Uterus (tissue), 4 donors: ENCODE measurements at places on chromosomes 3 and 15.

GRCh38 chr3:45983770-45984169 is 11.9 kb downstream of the FYCO1 start:
- DNase-seq: no peak

GRCh38 chr3:159948429-159949144 is 40.0 kb upstream of the IL12A start:
- no peak for DNase-seq

GRCh38 chr3:25662736-25663320 is 1.9 kb downstream of the TOP2B start:
- no peak for DNase-seq

DNA sequence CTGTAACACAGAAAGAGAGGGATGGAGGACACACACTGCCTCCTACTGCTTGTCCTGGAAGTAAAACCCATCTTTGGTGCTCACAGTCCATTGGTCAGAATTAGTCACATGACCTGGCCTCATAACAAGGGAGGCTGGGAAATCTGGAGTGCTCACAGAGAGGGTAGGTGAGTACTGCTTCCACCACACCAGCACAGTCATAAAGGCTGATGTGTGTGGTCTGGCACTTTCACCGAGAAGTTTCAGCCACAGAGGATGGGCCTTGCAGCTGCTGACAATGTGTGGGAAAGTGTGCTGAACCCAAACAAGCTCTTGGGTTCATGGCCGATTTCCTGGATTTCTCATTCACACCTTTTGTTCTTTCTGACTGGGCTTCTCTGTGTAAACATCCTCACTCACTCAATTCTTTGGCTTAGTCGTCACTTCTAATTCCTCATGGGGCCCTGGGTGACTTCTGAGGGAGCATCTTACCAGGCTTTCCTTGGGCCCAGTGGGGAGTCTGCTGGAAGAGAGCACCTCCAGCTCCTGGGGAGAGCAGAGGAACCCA is 100.7 kb downstream of the ASB7 start:
- peak; percentile 8 for DNase-seq

DNA sequence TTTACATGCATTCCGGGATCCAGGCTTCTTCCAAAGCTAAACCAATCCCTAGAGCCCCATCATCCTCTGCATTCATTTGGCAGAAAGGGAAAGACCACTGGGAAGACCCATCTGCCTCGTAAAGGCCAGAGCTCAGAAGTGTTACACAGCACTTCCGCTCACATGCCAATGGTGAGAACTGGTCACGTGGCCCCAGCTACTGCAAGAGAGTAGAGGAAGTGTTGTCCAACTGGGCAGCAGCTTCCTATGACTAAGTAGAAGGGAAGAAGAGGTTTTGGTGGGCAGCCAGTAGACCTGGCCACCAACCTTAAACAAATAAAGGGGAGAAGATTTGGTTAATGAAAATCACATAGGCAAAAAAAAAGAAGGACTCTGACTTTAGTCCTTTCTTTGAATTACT is 74.4 kb upstream of the PPP2R3A start:
- no peak for DNase-seq

DNA sequence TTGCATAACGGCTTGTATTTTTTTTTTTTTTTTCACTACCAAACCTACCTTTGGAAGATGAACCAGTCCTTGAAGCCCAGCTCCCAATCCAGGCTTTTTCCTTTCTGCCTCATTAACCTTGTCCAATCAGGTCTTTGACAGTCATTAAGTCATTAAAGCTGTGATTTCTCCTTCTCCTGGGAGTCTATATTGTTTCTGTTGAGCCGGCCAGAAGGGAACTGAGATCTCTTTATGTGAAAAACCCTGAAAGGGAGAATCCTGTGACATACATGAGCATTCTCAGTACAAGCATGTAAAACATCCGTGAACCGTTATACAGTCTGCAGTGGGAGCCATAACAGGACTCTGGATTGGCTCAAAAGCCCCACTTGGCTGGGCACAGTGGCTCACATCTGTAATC is 40.0 kb downstream of the ZNF589 start:
- DNase-seq: no peak

- DNase-seq: no peak
Observed at GRCh38 chr3:132509096-132509495, 88.0 kb upstream of the ACKR4 start.

GRCh38 chr3:14646131-14646573 is 5.4 kb upstream of the CCDC174 start:
- DNase-seq: no peak

DNA sequence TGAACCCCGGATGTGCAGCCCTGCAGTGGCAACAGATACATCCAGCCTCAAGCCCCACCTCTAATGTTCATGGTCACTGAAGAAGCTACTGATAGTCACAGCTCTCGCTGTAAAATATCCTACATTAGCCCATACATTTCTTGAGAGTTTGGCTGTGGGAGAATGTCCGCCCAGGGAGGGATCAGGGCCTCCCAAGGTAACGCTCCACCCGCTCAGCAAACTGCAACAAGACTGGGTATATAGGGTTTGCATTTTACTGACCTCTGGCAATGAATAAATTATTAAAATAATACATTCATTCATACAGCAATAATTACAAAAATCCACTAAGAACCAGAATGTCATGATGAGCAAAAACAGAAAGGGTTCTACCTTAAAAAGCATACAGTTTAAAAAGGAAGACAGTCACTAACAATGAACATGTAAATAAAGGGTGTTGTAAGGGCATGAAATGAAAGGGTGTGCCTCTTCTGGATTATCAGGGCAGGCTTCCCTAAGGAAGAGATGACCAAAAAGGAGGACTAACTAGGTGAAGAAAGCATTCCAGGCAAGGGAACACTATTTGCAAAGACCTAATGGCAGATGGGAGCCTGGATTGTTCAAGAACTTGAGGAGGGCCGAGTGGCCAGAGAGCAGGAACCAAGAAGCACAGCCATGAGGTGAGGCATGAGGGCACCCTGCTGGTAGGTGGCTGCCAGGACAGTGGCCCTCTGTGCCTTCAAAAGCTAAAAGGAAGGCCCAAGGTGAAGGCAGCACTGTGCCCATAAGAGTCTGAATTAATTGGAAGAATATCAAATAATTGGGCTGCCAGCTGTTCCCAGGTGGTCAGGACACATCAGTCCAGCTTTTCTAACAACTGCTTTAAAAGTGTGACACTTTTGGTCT is 28.1 kb upstream of the CTDSPL start:
- no peak for DNase-seq

DNA sequence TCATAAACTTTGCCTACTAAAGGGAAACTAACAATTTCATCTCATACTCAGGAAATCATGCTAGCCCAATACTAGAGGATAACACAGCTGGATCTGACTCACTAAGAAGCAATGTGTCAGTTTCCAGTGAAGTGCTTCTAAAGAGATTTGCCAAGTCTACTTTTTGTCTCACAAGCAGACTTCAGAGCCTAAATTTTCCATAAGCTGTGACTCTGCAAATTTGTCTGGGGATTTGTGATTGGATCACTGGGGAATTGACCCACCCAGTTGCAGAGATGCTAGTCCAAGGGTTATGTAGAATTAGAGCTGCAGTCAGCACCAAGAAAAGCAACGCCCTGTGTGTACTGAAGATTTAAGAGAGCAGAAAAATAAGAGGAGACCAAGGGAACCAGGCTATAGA is 647.1 kb downstream of the NTRK3 start:
- DNase-seq: no peak

DNA sequence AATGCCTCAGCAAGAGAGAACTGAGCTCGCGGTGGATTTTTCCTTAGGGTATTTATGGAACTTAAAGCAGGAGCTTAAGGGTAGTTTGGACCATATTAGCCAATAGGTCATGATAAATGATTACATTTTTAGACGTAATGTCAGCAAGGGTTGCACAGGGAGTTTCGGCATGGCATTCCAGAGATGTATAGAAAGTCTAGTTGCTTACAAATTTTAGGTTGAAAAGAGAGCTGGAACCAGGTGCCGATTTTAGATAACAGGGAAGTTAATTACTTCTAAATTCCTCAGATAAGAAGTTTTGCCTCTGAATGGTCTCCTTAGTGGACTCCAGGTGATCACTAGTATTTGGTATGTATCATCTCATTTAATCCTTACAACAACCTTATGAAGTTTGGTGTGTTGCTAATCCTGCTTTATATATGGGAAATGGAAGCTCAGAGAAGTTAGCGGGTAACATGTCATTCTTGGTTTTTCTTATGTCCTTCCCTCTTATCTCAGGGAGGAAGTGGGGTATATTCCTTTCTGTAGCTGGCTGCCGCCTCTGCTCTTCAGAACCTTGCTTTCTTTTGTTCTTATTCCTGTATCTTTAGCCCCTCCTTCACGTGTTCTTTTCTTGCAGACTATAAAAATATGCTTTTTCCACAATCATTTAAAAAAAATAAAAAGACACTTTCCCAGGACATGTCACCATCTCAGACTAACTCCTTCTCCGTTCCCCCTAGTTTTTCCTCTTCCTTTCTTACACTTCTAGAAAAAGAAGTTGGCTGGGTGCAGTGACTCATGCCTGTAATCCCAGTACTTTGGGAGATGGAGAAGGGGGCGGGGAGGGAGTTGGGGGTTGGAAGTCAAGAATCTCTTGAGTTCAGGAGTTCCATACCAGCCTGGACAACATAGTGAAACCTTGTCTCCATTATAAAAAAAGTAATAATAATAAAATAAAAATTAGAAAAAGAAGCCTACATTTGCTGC is 25.7 kb downstream of the IQGAP1 start:
- DNase-seq: no peak

DNA sequence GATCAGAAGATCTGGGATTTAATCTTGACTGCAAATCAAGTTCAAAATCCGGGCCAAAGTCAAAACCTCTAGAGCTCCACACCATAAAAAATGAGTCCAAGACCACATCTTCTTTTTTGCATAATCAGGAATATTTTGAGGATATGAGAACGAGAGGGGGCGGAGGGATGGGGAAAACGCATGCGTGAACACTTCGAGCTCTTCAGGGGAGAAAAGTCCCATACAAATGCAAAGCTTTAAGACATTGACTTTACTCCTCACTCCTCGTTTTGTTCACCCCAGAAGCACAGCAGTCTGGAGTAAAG is 68.2 kb downstream of the SUMF1 start:
- no peak for DNase-seq

DNA sequence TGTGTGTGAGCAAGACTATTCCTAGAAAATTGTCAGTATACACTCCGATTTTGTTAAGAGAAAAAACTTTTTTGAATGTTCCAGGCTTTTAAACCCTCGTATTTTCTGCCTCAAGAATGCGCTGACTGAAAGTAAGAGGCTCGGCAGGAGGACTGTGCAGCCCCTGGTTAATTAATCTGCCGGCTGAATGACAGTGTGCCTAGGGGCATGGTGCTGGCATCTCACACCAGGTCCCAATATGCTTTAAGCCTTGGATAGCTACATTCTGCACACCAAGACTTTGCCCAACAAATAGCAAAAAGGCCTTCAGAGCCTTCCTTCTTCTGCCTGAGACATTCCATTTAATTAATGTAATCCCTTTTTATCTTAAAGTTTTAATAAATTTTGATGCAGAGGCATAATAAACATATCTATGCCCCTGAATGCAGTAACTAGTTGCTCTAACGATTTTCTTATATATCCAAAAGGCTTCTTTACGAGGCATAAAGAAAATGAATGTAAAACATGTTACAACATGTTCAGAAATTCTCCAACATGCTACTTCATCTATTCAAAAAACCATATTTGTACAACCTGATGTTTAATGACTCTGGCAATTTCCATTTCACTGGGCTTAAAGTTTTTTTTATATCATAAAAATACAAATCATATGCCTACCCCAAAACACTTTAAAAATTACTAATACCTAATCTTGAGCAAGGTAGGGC is 37.9 kb downstream of the DPH6 start:
- DNase-seq: no peak

DNA sequence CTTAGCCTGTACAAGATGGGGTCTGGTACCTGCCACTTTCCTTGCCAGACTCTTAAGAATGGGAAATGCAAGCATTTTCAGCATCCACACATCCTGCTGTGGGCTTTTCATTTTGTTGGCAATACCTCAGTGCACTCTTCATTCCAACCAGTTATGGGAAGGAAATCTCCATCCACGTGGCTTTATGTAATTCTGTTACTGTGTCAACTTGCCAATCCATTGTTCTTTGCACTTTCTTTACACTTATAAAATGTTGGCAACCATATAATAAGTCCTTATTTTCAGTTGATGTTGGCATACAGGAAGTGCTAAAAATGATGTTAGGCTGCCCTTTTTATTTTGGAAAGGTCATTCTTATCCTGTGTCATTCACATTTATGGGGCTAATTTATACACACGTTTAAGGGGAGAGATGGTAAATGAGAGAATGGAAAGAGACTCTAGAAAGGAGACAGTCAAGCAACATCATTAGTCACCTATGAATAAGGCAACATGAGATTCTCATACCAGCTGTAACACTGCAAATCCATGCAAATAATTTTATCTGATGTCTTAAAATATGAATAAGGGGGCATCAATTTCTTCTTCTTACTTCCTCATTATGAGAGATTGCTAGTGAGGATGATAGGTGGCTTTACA is 238.7 kb downstream of the CHST2 start:
- DNase-seq: no peak

DNA sequence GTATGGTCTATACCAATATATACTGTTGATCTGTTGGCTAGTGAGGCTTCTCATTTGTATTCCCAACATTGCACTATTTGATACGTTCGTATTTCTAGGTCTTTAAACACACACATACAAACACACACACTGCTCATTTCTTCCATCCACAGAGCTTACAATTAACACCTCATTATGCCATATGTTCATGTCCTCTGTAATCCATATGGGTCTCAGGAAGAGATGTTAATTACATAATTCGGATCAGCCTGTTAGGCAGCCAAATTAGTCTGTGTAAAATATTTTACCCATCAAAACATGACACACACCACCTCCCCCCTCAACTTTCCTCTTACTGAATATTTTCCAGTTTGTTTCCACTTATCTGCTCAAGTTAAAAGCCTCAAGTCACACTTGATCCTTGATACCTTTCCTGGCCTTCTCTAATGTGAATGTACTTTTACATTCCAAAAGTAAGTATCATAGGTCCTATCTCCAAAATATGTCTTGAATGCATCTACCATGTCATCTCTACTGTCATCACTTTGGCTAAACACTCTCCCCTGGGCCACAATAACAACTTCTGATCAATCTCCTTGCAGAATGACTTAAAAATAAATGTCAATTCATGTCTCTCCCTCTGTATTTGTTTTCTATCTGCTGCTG is 28.2 kb downstream of the EOGT start:
- DNase-seq: no peak

DNA sequence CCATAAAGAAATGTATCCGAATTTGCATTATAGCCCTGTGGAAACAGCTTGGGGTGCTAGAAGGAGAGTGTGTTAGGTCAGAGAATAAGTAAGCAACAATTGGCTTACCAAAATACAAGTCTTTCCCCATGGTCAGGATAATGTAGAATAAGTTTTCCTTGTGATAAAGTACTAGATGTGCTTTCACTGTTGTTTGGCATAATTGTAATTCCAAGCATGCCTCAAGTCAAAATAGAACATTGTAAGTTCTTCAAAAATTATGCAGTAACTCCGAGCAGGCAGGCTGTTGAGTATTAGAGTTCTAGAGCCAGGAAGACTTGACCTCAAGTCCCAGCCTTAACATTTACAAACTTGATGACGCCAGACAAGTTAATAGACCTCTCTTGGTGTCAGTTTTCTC is 242.0 kb downstream of the TUSC7 start:
- DNase-seq: no peak

GRCh38 chr15:92421976-92422375 is 28.3 kb downstream of the ST8SIA2 start:
- no peak for DNase-seq

- DNase-seq: no peak
Observed at GRCh38 chr15:84863565-84864443, 20.7 kb upstream of the SLC28A1 start.
